Foreskin keratinocyte (primary cell): ENCODE measurements at places on chromosomes 6 and 20.
A peak's percentile ranks its signal among the peaks of the same experiment; 100 is the strongest.

DNA sequence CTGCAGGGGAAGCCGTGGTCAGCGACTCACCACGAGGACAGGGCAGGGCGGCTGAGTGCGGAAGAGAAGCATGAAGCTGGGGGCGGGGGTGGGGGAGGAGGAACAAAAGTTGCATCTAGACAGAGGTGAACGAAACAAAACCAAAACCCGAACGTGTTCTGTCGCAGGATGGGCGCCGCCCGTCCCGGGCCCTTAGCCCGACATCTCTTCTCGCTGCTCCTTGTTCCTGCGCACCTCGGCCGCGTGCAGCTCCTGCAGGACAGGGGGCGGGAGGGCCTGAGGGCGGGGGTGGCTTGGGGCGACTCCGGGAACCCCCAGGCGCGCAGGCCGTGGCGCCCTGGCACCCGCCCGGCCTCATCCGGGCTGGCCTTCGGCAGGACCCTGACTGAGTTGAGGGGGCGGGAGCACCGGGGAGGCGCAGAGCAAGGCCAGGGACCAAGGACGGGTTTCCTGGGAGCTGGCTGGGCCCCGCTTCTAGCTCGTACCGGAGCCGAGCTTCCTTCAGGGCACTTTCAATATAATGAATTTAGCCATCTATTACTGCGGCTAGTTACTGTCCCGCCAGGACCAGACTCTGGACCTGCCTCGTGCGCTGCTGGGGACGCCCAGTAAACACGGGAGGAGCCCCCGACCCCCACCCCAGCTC lies 12.0 kb downstream of the STMN3 start:
- peak; percentile 17 for DNase-seq

- DNase-seq = no peak
Observed at GRCh38 chr6:7134999-7135745, 27.4 kb downstream of the RREB1 start.

DNA sequence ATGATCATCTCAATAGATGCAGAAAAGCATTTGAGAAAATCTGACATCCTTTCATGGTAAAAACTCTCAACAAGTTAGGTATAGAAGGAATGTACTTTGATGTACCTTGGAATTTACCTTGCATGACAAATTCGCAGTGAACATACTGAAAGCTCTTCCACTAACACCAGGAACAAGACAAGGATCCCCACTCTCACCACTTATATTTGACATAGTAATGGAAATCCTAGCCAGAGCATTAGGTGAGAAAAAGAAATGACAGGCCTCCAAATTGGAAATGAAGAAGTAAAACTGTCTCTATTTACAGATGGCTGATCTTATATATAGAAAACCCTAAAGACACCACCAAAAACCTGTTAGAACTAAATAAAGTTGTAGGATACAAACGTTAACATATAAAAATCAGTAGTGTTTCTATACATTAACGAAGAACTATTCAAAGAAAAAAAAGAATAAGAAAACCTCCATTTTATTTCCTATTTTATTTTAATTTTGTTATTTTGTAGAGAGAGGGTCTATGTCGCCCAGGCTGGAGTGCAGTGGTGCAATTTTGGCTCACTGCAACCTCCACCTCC lies 26.9 kb downstream of the PCNA start:
- DNase-seq = no peak

DNA sequence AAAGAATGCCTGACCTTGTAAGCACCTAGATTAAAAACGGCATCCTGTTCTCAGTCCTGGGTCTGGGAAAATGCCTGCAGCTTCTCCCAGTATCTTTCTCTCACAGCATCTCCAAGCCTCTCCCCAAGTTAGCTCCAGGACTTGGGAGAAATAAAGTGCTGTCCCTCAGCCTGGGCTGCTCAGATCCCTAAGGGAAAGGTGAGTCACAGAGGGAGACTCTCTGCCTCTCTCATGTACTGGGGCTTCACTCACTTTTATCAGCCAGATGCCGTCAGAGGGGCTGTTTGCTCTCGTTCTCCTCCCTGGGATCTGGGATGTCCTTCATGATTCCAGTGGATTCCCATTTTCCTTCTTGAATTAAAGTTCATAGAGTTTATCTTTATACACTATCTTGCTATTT lies 293.6 kb downstream of the COL12A1 start:
- DNase-seq = no peak

DNA sequence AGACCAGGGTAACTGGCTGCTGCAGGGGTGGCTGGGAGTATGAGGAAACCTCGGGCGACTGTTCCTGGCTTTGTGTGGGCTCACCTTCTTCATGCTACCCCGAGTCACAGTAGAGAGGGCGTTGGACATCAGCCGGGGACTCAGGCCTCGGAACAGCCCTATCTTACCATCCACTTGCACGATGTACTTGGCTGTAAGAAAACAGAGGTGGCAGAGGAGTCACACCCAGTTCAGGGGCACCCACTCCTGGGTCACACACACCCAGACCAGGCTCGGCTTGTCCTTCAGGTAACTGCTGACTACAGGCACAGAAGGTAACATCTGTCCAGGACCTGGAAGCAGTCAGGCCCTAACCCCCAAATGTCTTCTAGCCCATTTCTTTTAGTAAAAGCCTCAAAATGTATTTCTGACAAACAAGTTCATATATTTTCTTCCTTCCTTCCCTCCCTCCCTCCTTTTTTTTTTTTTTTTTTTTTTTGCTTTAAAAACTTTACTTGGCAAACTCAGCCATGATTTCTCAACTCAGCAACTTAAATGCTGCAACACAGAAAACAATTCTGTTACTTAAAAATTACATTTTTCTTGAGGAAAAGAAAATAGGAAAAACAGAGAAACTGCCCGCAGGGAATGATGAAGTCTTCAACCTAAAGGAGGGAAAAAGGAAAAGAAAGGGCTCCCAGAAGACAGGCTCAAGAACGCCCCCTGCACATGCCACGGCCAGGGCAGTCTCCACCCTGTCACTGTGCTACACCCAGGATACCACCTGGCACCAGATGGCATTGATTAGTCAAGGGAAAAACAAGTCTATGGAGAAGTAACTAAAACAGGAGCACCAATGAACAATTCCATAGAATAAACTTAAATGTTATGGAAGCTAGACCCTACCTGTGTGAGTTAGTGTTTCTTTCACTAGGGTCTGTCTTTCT lies 7.3 kb downstream of the MTCH1 start:
- DNase-seq = no peak

DNA sequence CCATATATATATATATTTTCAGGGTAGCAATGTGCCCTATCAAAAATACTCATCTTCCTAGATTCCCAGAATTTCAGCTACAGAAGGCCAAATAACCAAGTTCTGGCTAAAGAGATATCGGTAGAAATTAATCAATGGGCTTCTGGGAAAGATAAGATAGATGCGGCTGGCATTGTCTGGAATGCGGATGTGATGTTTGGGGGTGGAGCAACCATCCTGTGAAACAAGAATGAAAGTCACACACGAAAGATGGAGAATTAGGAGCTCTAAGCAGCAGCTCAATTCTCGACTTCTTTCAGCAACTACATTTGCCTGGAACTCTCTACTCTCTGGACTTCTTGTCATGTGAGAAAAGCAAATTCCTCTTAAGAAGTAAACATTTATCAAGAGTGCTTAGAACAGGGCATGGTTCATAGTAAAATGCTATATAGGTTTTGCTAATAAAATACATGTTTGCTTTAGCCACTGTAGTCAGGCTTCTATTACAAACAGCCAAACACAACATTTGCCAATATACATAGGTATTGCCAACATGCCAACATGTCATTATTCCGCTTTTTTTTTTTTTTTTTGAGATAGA lies 90.8 kb downstream of the CLIC5 start:
- no peak for DNase-seq

DNA sequence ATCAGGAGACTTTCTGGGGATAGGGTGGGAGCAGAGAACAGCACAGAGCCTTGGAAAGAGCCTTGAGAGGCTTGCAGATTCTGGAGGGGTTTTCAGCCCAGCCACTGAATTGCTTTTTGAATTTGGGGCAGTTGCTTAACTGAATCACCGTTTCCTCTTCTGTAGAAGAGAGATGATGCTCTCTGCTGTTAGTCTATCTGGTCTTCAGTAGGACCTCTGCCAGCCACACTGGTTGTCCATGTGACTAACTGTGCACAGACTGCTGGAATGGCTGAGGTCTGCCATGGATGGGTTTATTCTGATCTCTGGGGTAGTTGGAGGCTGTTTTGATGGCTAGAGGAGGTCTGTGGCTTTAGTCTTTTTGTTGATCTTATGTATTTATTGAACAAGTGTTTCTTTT lies 21.4 kb upstream of the PRDM1 start:
- no peak for DNase-seq

DNA sequence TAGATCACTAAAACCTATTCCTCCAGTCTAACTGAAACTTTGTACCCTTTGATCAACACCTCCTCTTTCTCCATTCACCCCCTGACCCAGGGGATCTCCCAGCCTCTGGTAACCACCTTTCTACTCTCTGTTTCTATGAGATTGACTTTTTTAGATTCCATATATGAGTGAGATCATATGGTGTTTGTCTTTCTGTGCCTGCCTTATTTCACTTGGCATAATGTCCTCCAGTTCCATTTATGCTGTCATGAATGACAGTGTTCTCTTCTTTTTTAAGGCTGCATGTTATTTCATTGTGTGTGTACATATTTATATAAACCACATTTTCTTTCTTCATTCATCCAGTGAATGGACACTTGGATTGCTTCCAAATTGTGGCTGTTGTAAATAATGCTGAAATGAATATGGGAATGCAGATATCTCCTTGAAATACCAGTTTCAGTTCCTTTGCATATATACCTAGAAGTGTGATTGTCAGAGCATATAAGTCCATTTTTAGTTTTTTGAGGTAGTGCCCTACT lies 57.7 kb downstream of the DHX35 start:
- no peak for DNase-seq

- peak; percentile 17 for DNase-seq
Observed at GRCh38 chr6:147534116-147534860, 25.8 kb downstream of the SAMD5 start.

GRCh38 chr6:78436335-78436734 lies 431.0 kb upstream of the IRAK1BP1 start:
- DNase-seq = no peak
